A172 (cell line): ENCODE measurements at places on chromosomes 7 and 10. TPM values are rescaled to one million over a fixed set of nuclear protein-coding genes. Genes with fewer than 3 reads are reported as not detected.

Gene ATRNL1
- 11.4 and 15.2 TPM in 2 replicates for total RNA-seq

Gene ABLIM1
- total RNA-seq: 1.8 and 2.3 TPM in 2 replicates

Gene CPN1
- total RNA-seq: not detected in 2 replicates

Gene ZPBP
- total RNA-seq: not detected in 2 replicates

Gene NUTM2E
- total RNA-seq: 0.07 TPM in 1 of 2 replicates, not detected in the other

Gene SLC26A5
- not detected in 2 replicates for total RNA-seq

Gene TMEM139
- 3.0 and 6.2 TPM in 2 replicates for total RNA-seq

Gene TRIM8
- total RNA-seq: 66.8 and 68.3 TPM in 2 replicates

Gene MMP21
- not detected in 2 replicates for total RNA-seq

Gene ERVW-1
- not detected in 2 replicates for total RNA-seq

Gene MYO3A
- not detected in 2 replicates for total RNA-seq

Gene MALRD1
- total RNA-seq: not detected in 2 replicates

Gene SRPK2
- 64.5 and 65.4 TPM in 2 replicates for total RNA-seq

Gene FAM25C
- total RNA-seq: not detected in 2 replicates

Gene PLAC9
- 0.21 TPM in 1 of 2 replicates, not detected in the other for total RNA-seq

Gene CARD11
- 16.9 and 23.0 TPM in 2 replicates for total RNA-seq

Gene PCLO
- total RNA-seq: 44.4 and 53.0 TPM in 2 replicates

Gene CCDC172
- not detected in 2 replicates for total RNA-seq

Gene SLC26A3
- not detected in 2 replicates for total RNA-seq

Gene TRIM73
- 0.03 TPM in 1 of 2 replicates, not detected in the other for total RNA-seq

Gene DIP2C
- total RNA-seq: 10.0 and 12.8 TPM in 2 replicates

Gene PPIF
- total RNA-seq: 38.2 and 47.2 TPM in 2 replicates

Gene SLC13A1
- not detected in 2 replicates for total RNA-seq

Gene CYP2C8
- not detected in 2 replicates for total RNA-seq

Gene SPDYE2B
- not detected in 2 replicates for total RNA-seq

Gene MCM10
- 33.6 and 34.4 TPM in 2 replicates for total RNA-seq

Gene MLXIPL
- total RNA-seq: not detected in 2 replicates

Gene SLC29A3
- total RNA-seq: 0.72 and 1.9 TPM in 2 replicates

Gene HOXA11
- total RNA-seq: 1.2 TPM in 2 replicates

Gene HIPK2
- 3.6 and 4.0 TPM in 2 replicates for total RNA-seq

Gene AGR3
- not detected in 2 replicates for total RNA-seq

Gene TUBAL3
- not detected in 2 replicates for total RNA-seq

Gene CDK14
- 19.6 and 22.3 TPM in 2 replicates for total RNA-seq

Gene RTKN2
- total RNA-seq: 20.2 and 23.8 TPM in 2 replicates

Gene PAX4
- total RNA-seq: not detected in 2 replicates
